ENCODE measurements at places on chromosomes 7 and 10. TPM values are rescaled to one million over a fixed set of nuclear protein-coding genes. Genes with fewer than 3 reads are reported as not detected.

- H3K27me3 ChIP-seq: no peaks in the 10 kb centered on the region
- no peak overlapping the region for H3K4me3 ChIP-seq
- peaks cover 4% of the 10 kb centered on the region for H3K4me1 ChIP-seq
- no peaks in the 10 kb centered on the region for H3K36me3 ChIP-seq
Observed at GRCh38 chr10:58820861-58821751, 308.4 kb downstream of the BICC1 start.

DNA sequence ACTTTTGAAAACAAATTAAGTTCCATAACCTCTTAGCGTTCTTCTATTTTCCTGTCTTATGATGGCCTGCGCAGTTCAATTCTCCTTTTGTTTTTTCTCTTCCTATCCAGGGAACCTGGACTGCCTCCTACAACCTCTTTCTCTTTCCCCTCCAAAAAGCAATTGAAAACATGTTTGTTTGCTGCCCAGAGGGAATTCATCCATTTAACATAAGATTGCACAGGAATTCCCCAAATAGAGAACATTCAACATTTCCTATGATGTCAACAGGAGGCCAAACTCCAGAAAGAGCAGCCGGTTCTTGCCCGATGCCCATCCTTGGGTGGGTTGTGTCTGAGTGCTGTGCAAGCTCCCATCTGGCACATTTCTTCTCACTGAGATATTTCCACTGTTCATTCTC, 94.2 kb upstream of the NRP1 start:
- peaks cover 14% of the 10 kb centered on the region for H3K4me1 ChIP-seq
- H3K27me3 ChIP-seq: no peaks in the 10 kb centered on the region
- H3K27ac ChIP-seq: no peak overlapping the region
- H3K4me3 ChIP-seq: no peak overlapping the region
- DNase-seq: no peak
- no peaks in the 10 kb centered on the region for H3K36me3 ChIP-seq

- H3K27ac ChIP-seq: no peak overlapping the region
- peaks cover 5% of the 10 kb centered on the region for H3K4me1 ChIP-seq
- H3K36me3 ChIP-seq: peaks cover 34% of the 10 kb centered on the region
- no peak for DNase-seq
- H3K4me3 ChIP-seq: no peak overlapping the region
Observed at GRCh38 chr7:67463983-67464382, 467.4 kb downstream of the TYW1 start.

DNA sequence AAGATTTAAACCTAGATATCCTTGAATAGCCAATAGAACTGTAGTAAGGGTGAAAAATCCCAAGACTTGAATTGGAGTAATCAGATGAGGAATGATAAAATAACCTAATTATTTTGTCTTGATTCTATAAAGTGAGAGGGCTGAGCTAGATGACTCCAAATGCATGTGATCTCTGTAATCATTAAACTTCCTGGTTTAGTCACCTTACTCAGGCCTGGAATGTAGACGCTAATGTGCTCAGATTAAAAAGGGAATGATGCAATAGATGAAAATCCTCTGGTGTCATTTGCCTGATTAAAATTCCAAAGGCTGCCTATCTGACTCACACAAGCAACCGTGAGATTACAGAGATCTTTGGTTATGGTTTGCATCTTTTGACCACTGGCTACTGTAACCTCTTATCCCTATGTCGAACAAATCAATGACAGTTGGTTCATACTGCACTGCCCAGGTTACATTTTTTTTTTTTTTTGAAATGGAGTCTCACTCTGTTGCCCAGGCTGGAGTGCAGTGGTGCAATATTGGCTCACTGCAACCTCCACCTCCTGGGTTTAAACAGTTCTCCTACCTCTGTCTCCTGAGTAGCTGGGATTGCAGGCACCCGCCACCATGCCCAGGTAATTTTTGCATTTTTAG, 2.9 kb upstream of the HKDC1 start:
- 0 out of 2 replicates have a peak, but pooled peaks cover 3% of the 10 kb centered on the region for H3K4me1 ChIP-seq
- no peak overlapping the region for H3K4me3 ChIP-seq
- H3K27me3 ChIP-seq: no peaks in the 10 kb centered on the region
- no peak for DNase-seq
- H3K36me3 ChIP-seq: no peaks in the 10 kb centered on the region

DNA sequence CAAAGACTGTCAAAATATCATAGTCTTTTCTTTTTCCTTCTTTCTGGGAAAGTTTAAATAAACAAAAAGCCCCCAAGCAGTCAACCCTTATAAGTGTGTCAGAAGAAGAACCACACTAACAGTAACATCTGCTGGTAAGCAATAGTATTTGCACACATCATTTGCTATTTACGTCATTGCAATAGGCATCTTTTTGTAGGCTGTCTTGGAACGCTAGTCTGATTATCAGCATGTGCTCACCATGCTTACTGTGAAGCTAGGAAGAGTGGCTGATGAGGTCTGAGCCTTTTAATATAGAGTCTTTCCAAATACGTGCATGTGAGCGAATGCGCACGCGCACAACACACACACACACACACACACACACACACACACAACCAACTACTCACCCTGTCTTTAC, 599.0 kb upstream of the TPK1 start:
- no peak overlapping the region for H3K27ac ChIP-seq
- H3K36me3 ChIP-seq: no peaks in the 10 kb centered on the region
- DNase-seq: no peak

DNA sequence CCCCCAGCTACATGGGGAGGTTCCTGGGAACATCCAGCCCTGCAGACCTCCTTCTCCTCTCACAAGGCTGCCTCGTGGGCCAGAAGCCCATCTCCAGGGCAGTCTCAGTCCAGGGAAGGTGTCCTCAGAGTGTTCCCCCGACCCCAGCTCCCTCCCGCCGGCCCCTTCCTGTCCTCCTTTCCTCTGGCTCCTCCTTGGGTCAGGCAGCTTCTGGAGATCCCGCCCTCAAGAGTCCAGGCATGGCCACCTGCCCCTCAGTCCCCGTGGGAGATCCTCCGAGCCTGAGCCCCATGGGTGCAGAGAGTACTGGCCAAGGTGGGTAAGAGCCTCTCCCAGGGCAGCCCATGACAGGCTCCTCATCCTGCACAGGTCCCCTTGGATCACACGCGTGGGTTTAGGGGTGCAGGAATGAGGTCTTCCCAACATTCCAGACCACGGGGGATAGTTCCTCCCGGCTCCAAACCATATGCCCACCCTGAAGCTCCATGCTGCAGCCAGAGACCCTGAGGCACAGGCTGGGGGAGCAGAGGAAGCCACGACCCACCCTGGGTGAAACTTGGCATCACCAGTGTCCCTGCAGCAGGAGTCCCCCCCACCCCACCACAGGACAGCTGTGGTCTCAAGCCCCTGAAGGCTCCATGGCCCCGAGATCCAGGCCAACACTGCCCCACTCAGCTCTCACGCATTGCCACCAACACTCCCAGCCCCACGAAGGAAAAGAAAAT, 65.5 kb downstream of the OAT start:
- peaks cover 20% of the 10 kb centered on the region for H3K4me1 ChIP-seq
- no peaks in the 10 kb centered on the region for H3K36me3 ChIP-seq
- no peak overlapping the region for H3K4me3 ChIP-seq
- H3K27ac ChIP-seq: no peak overlapping the region
- H3K27me3 ChIP-seq: no peaks in the 10 kb centered on the region
- no peak for DNase-seq

DNA sequence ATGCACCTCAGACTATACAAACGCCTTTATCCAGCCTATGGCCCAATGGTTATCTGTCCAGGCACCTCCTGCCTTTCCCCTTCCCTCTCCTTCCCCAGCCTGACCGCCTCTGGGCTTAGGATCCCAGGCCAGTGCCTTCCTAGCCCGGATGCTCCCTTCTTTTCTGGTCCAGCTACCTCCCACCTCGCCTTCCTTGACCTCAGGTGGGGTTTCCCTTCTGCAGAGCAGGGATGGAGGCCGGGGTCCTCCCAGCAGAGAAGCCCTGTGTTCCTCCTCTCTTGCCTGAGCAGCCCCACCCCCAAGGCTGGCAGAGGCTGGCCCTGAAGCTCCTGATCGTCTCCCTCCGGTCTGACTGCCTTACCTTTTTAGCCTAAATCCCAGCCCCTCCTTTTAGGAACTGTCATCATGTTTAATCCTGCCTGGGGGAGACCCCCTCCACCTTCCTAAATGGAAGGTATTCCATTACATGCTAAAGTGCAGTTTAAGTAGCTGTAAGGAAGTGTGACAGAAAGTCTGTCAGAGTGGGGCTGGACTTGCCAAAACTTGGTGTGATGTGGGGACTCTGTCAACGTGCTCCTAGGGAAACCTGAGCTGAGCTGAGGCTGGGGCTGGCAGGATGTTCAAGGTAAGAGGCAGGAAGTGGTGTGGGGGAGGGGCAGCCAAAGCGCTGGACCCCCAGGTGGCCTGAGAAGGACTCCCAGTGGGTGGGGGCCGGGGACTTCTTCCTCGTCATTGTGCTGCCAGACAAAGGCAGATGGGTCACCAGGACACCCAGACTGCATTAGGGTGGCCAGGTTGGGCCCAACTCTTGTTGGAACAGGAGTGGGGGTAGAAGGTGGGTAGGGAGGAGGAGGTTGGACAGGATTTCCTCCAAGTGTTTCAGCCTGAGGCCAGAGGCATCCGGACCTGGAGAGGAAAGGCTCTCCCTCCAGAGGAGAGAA, 39.5 kb downstream of the LBX1 start:
- peak overlapping the region; percentile 55 for H3K27ac ChIP-seq
- peaks cover 24% of the 10 kb centered on the region for H3K4me1 ChIP-seq
- peak overlapping the region; percentile 24 for H3K4me3 ChIP-seq
- H3K36me3 ChIP-seq: no peaks in the 10 kb centered on the region
- H3K27me3 ChIP-seq: peaks cover 4% of the 10 kb centered on the region

- H3K4me3 ChIP-seq: 0 out of 2 replicates have a peak overlapping the region, but pooled peaks have one; percentile 30
- H3K27me3 ChIP-seq: peaks cover 59% of the 10 kb centered on the region
- peaks cover 77% of the 10 kb centered on the region for H3K4me1 ChIP-seq
- no peak for DNase-seq
Observed at GRCh38 chr10:129898706-129899268, 65.3 kb downstream of the EBF3 start.

GRCh38 chr7:158997471-158997870, 141.1 kb downstream of the DYNC2I1 start:
- no peak overlapping the region for H3K27ac ChIP-seq
- H3K27me3 ChIP-seq: peaks cover 55% of the 10 kb centered on the region
- no peak for DNase-seq
- H3K4me1 ChIP-seq: peaks cover 16% of the 10 kb centered on the region
- H3K36me3 ChIP-seq: no peaks in the 10 kb centered on the region

DNA sequence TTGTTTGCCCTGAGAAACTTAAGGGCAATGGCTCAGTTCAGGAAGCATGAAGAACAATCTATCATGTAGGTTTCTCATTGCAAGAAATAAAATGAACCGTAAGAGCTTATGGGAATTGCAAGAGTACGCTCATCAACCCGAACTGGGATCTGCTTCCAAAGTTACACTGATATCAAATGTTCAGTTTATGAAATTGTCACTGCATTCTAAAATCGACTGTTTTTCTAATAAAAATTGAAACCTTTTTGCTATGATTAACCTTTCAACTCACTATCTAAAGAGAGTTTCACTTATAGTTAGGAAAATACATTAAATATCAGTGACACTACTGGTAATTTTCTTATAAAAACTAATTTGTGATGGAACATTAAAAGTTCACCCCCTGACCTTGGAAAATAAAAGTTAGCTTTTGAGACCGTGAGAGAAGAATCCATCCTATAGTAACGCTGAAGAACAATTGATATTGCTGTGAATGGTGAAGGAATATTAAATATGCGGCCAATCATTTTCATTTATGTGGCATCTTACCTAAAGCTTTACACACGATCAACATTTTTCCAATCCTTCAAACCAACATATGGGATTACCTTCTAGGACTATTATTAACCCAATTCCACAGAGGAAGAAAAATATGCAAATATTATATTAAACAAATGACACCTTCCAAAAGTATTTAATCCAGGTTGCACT, 2.2 kb downstream of the MEOX2 start:
- H3K4me3 ChIP-seq: no peak overlapping the region
- H3K4me1 ChIP-seq: peaks cover 42% of the 10 kb centered on the region
- H3K36me3 ChIP-seq: no peaks in the 10 kb centered on the region

DNA sequence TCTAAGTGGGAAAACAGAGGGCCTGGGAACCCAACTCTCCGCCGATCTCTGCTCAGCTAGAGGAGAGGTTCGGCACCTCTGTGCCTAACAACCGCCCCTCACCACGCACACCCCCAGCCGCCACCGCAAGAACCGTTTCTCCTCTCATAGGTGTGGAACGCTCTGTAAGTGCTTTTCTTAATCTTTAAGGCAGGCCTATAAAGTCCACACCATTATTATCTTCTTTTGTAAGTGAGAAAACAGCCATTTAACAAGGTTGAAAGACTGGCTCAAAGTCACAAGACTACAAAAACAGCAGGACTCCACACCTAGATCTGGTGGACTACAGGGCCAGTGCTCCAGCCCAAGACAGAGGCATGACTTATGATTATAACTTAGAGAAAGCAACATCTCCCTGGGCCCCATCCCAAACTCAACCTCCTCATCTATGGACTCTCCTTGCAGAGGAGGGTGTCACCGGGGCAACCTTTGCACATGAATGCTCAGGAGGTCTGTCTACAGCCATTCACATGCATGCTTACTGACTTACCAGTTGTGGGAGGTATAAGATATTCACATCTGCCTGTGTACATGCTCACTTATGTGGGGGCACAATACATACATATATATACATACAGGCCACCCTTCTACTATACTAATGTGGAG, 7.9 kb upstream of the NKX2-3 start:
- H3K27me3 ChIP-seq: peaks cover 100% of the 10 kb centered on the region
- no peak overlapping the region for H3K27ac ChIP-seq
- H3K36me3 ChIP-seq: peaks cover 3% of the 10 kb centered on the region
- peaks cover 82% of the 10 kb centered on the region for H3K4me1 ChIP-seq
- no peak for DNase-seq

DNA sequence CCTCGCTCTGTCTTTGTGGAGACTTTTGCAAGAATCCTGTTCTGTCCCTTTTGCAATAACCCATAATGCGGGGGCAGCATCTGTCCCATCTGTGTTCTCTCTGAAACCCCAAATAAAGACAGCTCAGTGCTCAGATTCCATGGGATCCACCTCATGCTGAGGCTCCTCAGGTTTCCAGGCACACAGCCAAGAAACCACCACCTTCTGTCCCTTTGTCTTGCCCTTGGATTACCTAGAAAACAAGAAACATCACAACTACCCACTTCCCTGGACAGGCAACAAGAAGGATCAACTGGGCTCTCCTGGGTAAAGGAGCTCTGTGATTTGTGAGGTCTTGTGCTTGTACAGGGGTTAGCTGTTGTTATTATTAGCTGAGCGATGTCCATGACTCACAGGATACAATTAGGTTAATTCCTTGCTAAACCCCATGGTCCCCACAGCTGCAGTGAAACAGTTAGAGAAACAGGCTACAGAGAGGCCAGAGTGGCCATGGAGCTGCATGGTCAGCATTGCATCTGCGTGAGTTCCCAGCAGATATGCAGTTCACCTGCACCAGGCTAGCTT, 50.2 kb downstream of the CXCL12 start:
- no peaks in the 10 kb centered on the region for H3K36me3 ChIP-seq
- DNase-seq: no peak
- no peaks in the 10 kb centered on the region for H3K27me3 ChIP-seq
- H3K4me1 ChIP-seq: peaks cover 22% of the 10 kb centered on the region
- no peak overlapping the region for H3K4me3 ChIP-seq
- no peak overlapping the region for H3K27ac ChIP-seq

MARVELD1 gene
- total RNA-seq: 36.9 TPM

MCM10 gene
- total RNA-seq: 40.7 TPM

NRAP gene
- not detected for total RNA-seq

ADCYAP1R1 gene
- total RNA-seq: 8.7 TPM

IFIT1B gene
- total RNA-seq: not detected

GARIN1A gene
- total RNA-seq: not detected

TMEM229A gene
- 0.27 TPM for total RNA-seq
